Fibroblast of skin of left quadriceps (primary cell): ENCODE measurements at places on chromosomes 3 and 15.

GRCh38 chr15:64824929-64825430, 467 bp downstream of the PIF1 start:
- no peak for DNase-seq

DNA sequence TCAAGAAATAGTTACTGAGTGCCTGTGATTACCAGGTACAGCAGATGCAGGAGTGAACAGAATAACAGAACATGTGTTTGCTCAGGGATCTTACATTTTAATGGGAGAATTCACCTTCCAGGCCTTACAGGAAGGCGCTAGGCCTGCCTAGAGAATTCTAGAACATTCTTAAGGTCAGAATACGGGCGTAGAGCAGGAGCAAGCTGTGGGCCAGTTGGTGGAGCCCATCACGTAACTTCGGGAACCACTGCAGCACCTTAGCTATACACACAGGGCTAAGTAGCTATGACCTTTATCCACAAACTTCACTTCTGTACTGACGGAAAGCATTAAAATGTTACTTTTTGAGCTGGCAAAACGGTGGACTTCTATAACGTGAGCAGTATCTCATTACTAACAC, 743 bp upstream of the DAZL start:
- DNase-seq = no peak

- DNase-seq = no peak
These were observed 521.1 kb downstream of the NR2F2 start for GRCh38 chr15:96851613-96852012.

- DNase-seq = no peak
These were observed 665 bp upstream of the RASGRP1 start for GRCh38 chr15:38565287-38565670.

DNA sequence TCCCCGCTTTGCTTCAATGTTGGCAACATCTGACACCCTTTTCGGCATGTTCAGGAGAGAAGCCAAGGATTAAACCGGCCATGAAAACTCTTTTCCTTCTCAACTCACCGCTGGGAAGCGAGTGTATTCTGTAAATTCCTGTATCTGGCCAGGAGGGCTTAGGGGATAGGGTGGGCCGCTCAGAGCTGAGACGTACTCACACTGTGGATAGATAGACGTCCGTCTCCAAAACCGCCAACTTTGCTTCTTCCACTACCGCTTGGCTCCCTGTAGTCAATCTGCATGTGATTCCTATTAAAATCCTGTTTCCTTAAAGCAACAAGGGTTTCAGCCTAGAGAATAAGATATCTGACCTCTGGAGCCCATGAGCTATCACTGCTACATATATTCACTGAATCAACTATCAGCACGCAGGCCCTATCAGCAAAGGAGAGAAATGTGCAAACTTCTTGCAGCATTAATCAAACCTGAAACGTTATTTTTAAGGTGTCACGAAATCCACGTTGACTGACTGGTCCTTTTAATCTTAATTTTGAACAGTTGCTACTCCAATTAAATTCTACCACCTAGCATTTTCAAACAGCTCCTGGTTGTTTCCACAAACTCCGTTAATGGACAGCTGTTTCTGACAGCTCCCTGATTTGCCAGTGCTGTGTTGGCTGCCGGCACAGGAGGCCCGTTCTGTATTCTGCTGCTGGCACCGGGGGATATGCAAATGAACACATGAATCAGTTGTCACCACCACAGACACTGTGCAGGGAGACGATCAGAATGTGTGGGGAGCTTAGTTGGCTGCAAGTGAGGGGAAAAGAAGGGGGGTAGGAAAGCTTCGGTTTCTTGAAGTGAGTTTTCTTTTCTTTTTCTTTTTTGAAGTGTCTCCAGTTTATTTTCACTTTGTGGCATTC, 438.9 kb upstream of the ARRDC4 start:
- no peak for DNase-seq

- no peak for DNase-seq
These were observed 3.0 kb downstream of the ZSCAN2 start for GRCh38 chr15:84603630-84604379.
